ENCODE measurements at places on chromosomes 5 and 9.

GRCh38 chr9:17045381-17045940, 89.4 kb upstream of the CNTLN start:
- DNase-seq, result no peak

DNA sequence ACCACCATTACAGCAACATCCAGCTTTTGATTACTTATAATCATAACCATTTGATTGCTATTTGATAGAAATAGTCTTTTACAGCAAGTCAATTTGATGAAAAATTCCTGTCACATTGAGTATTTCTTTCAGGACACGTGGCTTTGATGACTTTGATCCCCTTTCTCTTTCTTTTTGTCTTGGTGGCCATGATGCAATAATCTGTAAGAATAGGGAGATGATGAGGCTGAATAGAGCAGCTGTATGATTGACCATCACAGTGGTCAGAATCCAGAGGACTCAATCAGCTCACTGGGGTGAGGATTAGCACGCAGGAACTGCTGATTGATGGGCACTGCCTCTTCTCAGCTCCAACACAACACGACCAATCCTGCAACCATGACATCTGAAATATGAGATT, 262.7 kb downstream of the PARP8 start:
- no peak for DNase-seq

- no peak for DNase-seq
Measured at GRCh38 chr5:40491644-40492043, 188.1 kb upstream of the PTGER4 start.

GRCh38 chr5:137446151-137446550, 53.0 kb downstream of the SPOCK1 start:
- no peak for DNase-seq

DNA sequence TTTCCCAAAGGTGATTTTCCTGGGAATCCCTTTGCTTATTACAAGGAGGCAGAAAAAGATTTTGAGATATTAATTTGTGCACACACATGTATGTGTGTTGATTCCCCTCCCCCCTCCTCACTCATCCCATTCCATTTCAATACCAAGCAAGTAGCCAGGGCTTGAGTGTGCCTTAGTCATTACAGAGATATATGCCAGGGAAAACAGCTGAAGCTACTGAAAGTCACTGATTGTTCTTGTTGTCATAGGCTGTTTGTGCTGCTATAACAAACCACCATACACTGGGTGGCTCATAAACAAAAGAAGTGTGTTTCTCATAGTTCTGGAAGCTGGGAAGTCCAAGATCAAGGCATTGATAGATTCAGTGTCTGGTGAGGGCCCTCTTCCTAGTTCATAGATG, 158.6 kb downstream of the BAAT start:
- DNase-seq, result no peak

GRCh38 chr9:96719921-96720320, 58.0 kb downstream of the ZNF510 start:
- DNase-seq, result no peak

DNA sequence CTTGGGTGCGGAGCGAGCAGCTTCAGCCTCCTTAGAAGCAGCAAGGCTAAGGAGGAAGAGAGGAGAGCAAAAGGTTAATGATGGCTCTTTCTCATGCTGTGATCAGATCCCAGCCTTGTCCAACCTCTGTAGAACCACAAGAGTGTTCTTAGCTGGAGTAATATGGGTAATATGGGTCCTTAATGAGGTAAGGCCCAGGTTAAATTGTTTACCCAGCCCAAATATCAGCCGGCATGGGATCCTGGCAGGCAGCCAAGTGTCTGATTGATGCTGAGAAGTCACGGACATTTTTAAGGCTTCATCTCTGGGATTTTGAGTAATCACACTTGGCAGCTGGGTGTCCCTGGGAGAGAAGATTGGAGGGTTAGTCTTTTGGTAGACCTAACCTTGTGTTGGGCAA, 32.3 kb downstream of the GLRA1 start:
- DNase-seq, result no peak

DNA sequence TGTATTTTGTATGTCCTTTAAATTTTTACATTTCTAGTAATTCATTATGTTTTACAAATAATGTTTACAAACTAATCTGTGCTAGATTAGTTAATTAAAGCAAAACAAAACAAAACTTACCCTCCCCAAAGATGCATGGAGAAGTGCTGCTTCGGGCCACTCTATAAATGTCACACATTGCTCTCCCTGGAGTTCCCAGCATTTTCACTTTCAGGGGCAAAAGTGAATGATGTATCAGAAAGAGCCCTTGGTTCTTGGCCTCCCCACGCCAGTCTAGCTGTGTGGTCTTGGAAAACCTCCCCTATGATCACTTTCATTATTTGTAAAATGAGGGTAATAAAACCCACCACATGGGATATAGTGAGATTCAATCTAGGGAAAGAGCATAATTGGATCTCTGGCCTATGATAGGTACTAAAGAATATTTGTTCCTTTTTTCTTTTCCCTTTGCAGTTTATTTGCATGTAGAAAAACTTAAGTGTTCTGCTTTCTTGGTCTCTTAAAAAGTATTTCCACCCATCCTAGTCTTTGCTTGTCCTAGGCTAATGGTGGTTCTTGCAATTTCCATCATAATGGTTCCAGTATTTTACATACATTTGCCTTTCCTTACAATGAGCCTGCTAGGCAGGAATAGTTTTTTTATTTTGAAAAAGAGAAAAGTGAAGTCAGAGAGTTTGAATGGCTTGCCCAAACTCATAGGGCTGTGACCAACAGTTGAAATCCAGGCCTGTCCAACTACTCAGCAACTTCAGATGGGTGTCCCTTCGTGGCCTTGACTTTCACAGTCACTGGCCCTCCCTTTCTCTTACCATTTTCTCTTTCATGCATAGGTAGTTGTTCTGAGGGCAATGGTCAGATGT, 184.5 kb upstream of the KLF4 start:
- DNase-seq, result no peak

- DNase-seq, result no peak
Measured at GRCh38 chr5:167631191-167631590, 660.3 kb upstream of the WWC1 start.

GRCh38 chr9:95876138-95876444, 600 bp downstream of the ERCC6L2 start:
- DNase-seq, result no peak

- DNase-seq, result no peak
Measured at GRCh38 chr5:65625743-65626142, 916 bp downstream of the SHLD3 start.

DNA sequence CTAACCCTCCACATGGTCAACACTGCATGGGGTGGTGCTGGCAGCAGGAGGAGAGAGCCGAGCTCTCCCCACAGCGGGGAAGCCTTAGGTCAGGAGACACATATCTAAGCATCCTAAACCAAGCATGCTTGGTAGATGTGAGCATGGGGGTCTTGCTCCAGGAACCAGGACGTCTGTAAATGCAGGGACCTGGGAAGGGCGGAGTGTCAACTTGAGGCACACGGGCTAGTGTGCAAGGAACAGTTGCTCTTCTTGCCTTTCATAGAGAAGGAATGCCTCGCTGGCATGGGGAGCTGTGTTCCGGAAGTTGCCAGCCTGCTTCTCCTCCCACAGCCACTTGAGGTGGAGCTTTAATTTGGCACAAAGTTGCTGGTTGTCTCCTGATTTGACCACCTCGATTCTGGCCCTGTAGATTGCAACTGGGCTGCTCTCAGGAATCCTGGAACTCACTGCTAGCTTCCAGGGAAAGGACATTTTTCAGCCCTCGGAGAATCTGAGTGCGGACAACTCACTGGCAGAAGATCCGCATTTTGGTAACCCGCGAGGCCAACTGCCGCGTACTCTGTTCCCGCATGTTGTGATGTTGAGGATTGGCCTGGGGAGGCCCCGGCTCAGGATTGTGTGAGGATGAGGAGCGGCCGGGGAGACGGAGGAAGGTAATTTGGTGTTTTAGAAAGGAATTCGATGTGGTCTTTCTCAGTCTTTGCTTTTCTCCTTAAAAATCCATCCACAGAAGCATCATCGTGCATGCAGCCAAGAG, 370.3 kb upstream of the IRX1 start:
- no peak for DNase-seq

GRCh38 chr9:739362-739761, 102.1 kb upstream of the DMRT1 start:
- DNase-seq, result no peak

DNA sequence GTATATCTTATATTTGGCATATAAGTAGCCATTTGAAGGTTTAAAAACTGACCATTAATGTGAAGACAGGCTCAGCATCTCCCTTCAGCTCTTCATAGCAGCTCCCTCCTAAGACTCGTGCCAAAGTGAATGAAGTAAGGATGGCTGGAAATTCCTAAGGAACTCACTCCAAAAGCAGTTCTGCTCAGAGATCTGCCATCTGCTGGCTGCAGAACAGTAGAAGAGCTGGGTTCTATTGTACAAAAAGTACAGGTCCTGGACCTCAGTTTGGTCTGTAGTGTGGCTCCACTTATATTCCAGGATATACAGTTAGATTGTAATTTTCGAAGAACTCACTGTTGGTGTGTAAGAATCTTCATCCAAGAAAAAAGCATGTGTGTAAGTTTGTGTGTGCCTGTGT, 104.9 kb upstream of the RUSC2 start:
- DNase-seq, result no peak

GRCh38 chr5:108145351-108145750, 236.5 kb downstream of the FBXL17 start:
- no peak for DNase-seq

- DNase-seq, result no peak
Measured at GRCh38 chr9:86410281-86410680, 56.1 kb upstream of the TUT7 start.

DNA sequence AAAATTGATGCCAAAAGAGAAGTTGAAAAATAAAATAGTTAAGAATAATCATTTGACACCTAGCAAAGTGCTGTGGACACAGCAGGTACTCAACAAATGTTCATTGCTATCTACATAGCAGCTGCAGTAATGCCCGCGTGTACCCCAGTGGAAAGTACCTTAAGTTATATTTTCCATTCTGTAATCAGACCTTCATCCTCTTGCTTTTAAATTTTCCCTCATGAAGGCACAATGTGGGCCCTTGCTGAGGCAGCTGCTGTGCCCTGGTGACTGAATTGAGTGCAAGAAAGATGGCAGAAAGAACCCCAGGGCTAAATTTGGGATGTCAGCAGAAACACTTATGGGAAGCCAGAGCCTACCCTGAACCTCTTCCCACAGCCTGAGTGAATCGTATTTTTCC, 65.9 kb downstream of the CYFIP2 start:
- DNase-seq, result no peak

- no peak for DNase-seq
Measured at GRCh38 chr5:107563959-107564544, 106.7 kb downstream of the EFNA5 start.

- no peak for DNase-seq
Measured at GRCh38 chr9:134656334-134657006, 14.9 kb downstream of the COL5A1 start.

DNA sequence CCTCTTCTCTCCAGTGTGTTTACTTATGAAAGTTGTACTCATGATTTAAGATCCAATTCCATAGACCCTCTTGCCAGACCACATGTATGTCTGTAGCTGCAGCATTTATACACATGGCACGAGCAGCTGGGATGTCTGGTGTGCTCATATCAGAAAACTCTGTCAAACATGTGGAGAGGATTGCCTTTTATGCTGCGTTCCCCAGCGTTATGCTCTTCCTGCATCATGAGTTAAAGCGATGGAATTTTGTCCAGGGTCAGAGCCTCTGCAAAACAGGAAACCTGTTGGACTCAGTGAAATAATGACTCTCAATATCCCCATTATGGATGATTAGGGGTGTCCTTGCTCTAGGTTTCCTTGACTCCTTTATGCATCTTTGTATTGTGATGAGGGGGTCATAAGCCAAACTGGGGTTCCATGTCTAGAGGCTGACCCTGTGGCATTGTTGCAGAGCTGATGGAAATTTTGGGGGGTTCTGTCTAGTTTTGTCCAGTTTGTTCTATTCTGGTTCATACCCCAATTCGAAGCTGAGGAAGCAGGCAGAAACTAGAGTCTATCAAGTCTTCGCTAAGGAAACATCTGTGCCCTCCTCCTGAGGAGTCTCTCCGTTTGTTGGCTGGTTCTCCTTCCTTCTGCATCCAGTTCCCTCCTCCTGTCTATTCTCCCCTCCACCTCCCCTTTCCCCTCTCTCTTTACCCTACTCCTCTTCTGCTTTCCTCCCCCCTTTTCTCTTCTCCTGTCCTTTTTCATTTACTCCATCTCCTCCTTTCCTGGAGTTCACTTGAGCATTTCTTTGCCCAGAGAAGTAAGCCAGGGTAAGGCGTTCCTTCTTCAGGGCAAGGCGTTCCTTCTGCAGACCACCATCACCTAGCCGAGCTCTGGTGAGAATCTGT, 252.8 kb downstream of the MAST4 start:
- no peak for DNase-seq

DNA sequence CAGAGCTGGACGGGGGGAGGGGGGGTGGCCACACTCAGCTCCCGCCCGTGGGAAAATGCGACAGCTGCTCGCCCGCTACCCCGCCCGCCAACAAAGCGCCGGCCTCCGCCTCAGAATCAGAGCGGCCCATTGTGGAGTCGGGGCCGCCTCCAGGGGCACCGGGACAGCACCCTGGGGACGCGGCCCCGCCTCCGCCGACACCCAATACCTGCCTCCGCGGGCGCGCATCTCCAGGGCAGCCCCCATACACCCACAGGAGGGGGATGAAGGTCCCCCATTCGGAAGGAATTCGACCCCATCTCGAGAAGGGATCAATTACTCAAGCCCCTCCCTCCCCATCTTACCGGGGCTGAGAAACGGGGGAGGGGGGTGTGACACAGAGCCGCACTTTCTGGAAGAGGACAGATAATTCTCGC, 1.3 kb downstream of the NOTCH1 start:
- peak; percentile 75 for DNase-seq

GRCh38 chr5:92508271-92508670, 1072.7 kb downstream of the NR2F1-AS1 start:
- no peak for DNase-seq

- DNase-seq, result peak; percentile 39
Measured at GRCh38 chr9:130766021-130766926, 68.8 kb upstream of the ABL1 start.

- DNase-seq, result no peak
Measured at GRCh38 chr5:111869681-111870080, 112.7 kb upstream of the NREP start.

DNA sequence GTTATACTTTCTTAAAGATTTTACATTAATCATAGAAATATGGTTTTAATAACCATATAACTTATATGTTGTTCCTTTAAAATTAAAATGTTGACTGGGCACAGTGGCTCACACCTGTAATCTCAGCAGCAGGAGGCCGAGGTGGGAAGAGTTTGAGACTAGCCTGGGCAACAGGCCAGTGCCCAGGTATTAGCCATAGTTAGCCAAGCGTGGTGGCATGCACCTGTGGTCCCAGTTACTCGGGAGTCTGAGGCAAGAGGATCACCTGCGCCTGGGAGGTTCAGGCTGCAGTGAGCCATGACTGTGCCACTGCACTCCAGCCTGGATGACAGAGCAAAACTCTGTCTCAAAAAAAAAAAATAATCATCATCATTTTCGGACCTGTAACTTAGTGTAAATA, 133.5 kb downstream of the DTWD2 start:
- no peak for DNase-seq

Data from stimulated activated CD8-positive, alpha-beta memory T cell treated with anti-CD3 and anti-CD28 coated beads, Interleukin-4, amount 100 ng/mL, for 48 hours (primary cell).